Kidney glomerular epithelial cell (primary cell): ENCODE measurements at places on chromosomes 3 and 15.

DNA sequence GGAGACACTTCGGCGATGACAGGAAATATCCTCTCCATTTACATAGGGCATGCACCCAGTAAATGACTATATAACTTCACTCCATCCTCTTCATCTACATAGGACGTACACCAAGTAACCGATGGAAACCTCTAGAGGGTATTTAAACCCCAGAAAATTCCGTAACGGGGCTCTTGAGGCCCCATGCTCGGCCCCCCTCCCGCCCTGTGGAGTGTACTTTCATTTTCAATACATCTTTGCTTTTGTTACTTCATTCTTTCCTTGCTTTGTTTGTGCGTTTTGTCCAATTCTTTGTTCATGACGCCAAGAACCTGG, 7.5 kb upstream of the FAM107A start:
- no peak for DNase-seq

DNA sequence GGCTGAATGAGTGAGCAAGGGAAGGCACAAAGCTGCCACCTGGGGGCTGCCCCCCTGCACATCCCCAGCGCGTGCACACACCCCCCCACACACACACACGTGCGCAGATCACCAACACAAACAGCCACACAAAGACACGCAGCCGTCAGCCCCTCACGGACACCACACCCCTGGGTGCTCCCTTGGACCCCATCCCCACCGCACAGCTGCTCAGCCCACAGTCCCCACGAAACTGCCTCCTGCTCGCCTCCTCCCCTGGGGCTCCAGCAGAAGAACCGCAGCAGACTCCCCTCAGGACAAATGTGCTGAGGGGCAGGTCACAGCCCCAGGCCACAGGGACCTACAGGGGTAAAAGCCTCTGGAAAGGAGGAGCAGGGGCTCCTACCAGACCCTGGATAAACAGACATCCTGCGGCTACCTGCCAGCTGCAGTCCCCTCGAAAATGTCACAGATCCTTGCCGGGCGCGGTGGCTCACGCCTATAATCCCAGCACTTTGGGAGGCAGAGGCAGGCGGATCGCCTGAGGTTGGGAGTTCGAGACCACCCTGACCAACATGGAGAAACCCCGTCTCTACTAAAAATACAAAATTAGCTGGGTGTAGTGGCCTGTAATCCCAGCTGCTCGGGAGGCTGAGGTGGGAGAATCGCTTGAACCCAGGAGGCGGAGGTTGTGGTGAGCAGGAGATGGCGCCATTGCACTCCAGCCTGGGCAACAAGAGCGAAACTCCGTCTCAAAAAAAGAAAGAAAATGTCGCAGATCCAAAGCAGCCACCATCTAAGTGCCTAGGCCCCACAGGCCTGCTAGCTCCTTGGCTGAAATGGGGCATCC, 6.5 kb downstream of the TWF2 start:
- no peak for DNase-seq

- no peak for DNase-seq
Measured at GRCh38 chr3:110791995-110792686, 279.5 kb upstream of the NECTIN3 start.

GRCh38 chr3:188323067-188323842, 169.3 kb downstream of the LPP start:
- no peak for DNase-seq

- DNase-seq, result no peak
Measured at GRCh38 chr3:57279685-57280084, 12.8 kb downstream of the ASB14 start.

- no peak for DNase-seq
Measured at GRCh38 chr3:138405486-138405885, 28.9 kb upstream of the ESYT3 start.

DNA sequence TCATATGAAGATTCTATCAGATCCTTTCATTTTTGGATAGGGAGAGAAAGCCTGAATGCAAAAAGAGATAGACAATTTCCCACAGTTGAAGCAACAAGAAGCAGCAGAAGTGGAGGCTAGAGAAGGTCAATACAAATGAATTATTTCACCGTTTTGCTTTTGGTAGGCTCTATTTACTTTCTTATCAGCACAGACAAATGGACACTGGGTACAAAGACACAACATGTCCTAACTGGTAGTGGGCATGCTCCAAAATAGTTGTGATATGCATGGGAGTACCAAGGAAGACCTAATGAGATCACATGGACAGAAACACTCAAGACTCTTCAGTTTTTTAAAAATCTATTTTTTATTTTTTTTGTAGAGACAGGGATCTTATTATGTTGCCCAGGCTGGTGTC, 99.4 kb downstream of the XRN1 start:
- no peak for DNase-seq

- no peak for DNase-seq
Measured at GRCh38 chr3:197880491-197881269, 69.3 kb upstream of the RPL35A start.

- DNase-seq, result no peak
Measured at GRCh38 chr3:168714609-168715240, 619.0 kb upstream of the GOLIM4 start.

DNA sequence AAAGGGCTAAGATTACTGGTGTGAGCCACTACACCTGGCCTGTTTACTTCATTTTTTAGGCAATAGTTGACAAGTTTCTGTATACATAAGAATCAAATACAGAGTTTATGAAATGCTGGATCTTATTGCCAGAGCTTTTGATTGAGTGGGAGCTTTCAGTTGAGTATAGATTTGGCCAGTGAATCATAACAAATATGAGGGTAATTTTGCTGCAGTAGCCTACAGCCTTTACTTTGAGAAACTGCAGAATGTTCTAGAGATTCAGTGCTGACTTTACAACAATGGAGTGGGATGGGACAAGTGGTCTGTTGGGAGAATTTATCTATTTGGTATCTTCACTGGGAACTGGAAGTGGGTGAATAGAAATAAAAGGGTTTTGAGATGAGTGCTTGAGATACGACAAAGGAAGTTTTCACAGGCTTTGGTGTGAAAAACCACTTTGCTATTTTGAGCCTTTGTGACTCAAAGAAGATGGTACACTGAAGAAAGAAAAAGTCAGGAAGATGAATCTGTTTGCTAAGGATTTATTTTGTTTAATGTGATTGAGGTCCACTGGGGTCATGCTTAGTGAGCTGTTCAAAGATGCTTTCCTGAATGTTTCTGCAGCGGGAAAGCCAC, 227.8 kb downstream of the UBE2E2 start:
- DNase-seq, result peak; percentile 24

- DNase-seq, result no peak
Measured at GRCh38 chr15:60763688-60764087, 284.7 kb upstream of the ICE2 start.

DNA sequence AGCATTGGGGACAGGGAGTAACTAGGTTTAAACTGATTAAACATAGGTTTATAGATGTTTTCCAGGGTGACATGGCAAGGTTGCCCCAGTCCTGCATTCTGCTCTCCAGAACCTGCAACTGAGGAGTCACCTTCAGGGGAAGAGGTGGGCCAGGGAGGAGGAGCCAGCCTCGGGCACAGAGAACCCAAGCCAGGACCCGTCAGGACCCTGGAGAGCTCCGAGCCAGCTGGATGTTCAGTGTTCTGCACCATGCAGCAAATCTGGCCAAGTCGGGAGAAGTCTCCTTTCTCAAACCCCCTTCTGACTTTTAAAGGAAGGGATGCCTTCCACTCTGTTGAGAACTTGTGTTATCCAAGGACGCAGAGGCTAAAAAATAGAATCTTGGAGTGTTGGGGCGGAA, 62.1 kb upstream of the SLC6A11 start:
- peak; percentile 26 for DNase-seq

- DNase-seq, result no peak
Measured at GRCh38 chr3:188824566-188824965, 347.2 kb upstream of the TPRG1 start.

- DNase-seq, result peak; percentile 22
Measured at GRCh38 chr3:9500108-9501050, 53.2 kb downstream of the LHFPL4 start.

DNA sequence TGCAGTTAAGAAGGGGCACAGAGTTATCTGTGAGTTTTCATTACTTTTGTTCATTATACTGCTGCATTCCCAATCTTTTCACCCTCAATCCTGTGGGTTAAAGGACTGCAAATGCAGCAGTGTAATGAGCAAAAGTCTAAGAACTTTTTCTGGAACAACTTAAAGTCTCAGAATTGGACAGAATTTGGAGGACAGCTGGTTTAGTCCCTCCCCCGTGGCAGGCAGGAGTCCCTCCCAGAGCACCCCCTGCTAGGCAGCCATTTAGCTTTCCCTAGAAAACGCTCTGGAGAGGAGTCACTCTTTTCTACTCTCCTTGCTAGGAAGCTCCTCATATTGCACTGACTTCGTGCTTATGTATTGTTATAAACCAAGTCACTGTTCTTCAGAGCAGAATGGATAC, 156.3 kb upstream of the UBE2E1 start:
- no peak for DNase-seq

DNA sequence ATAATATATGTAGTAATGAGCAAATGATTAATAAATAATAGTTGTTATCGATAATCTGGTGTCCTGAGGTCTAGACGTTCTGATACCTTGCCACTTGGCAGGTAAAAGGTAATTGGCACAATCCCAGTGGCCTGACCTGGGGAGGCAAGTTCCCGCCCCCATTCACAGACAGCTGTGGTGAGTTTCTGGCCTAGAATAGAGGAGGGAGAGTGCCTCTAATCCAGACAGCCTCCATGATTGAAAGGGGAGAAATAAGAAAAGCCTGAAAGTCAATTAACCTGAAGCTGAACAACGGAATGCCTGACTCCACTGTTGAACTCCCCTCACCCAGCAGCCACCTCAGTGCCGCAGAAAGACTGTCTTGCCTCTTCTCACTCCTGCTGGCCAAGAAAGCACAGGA, 38.1 kb upstream of the SV2B start:
- DNase-seq, result no peak

- DNase-seq, result no peak
Measured at GRCh38 chr3:71662568-71662967, 62.6 kb downstream of the EIF4E3 start.

- no peak for DNase-seq
Measured at GRCh38 chr3:9022305-9023225, 59.3 kb upstream of the RAD18 start.

GRCh38 chr3:11928381-11928780, 75.8 kb upstream of the SYN2 start:
- no peak for DNase-seq

GRCh38 chr15:88072598-88073390, 183.7 kb downstream of the NTRK3 start:
- no peak for DNase-seq

DNA sequence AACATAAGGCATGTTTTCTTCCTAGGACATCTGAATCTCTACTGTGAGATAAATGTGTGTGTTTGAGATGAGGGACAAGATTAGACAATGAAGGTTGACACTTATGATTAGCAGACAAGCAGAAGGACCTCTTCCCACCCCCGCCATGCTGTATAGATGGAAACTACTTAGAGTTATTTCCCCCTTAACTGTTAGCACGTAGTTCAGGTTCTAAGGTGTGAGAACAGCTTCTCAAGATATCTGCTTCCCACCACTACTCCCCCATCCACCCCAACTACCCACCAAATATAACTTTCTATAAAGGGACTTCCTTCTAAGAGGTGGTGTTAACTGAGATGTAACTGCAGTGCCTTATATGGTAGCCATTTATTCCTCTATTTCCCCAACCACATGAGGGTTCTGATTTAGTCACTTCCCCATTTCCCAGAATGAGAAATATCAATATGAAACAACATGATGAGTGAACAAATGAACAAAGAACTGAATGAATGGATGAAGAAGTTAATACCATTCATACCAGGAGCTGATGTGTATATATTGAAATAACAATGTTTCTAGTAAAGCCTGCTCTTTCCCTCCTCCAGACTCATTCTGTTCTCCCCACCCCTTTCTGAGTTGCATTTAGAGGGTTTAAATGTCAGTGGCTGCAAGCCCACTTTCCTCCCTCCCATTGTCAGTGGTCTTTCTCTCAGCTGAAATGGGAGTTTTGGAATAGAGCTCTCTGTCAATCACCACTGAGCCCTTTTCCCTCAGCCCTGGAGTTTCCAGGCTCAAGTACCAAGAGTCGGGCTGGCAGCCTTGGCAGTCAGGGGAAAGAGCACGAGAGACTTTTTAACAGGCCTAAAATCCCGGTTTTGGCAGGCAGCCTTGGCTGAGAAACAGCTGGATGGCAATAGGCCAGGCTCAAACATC, 7.7 kb upstream of the RFTN1 start:
- no peak for DNase-seq

GRCh38 chr3:185655426-185656320, 69.6 kb downstream of the SENP2 start:
- no peak for DNase-seq

GRCh38 chr3:59040902-59041301, 8.9 kb downstream of the CFAP20DC start:
- no peak for DNase-seq

GRCh38 chr3:15010664-15011063, 54.5 kb downstream of the MRPS25 start:
- no peak for DNase-seq

GRCh38 chr15:92205255-92205739, 188.4 kb upstream of the ST8SIA2 start:
- DNase-seq, result no peak

DNA sequence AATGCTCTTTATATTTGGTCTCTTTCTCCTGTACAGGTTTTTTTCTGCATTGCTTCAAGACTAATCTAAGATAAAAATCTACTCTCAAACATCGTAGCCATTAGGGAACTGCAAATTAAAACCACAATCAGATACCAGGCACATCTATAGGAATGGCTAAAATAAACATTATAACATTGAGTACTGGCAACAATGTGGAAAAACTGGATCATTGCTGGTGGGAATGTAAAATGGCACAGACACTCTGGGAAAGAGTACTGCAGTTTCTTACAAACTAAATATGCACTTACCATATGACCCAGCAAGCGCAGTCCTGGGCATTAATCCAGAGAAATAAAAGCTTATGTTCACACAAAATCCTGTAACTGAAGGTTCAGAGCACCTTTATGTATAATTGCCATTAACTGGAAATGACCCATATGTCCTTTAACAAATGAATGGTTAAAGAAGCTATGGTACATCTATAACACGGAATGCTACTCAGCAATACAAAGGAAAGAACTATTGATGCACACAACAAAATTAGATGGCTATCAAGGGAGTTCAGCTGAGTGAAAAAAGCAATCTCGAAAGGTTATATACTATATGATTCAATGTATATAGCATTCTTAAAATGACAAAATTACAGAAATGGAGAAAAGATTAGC, 6.3 kb downstream of the ABCC5 start:
- DNase-seq, result no peak

- DNase-seq, result no peak
Measured at GRCh38 chr3:105674437-105675065, 194.3 kb downstream of the CBLB start.
